T-helper 17 cell (primary cell): ENCODE measurements at places on chromosomes 5 and 9.

DNA sequence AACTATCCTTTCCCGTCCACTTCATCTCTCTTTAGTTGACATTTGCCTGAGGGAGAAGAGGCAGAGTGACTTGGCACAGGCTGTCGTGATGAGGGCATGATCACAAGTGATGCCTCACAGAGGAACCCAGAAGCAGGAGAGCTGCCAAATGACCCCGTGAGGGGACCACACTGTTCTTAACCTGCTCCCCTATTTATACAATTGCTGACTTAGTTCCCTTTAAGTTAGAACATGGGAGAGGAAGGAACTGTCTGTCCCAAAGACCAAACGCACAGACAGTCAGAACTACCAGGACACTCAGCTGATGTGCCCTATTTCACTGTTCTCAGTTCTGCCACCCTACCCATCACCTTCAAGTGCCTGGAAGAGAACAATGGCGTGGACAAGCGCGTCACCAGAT, 73.7 kb downstream of the SLC1A3 start:
- no peak for DNase-seq

DNA sequence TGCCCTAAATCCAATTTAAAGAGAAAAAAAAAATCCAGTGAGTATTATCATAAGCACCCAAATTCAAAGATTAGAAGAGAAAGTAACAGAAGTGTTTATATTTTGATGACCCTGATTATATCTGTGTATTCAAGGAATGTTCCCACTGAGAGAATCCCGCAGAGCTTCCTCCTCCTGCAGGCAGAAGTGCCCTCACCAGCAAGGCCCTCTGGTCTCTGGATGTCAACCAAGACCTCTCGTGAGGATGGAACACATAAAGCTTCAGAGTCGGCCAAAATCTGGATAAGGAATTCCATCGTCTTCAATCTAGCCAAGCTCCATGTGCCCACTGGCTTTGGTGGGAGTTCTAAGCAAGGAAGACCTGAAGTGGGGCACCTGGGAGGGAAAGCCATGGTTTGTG, 18.1 kb downstream of the PTCH1 start:
- no peak for DNase-seq

DNA sequence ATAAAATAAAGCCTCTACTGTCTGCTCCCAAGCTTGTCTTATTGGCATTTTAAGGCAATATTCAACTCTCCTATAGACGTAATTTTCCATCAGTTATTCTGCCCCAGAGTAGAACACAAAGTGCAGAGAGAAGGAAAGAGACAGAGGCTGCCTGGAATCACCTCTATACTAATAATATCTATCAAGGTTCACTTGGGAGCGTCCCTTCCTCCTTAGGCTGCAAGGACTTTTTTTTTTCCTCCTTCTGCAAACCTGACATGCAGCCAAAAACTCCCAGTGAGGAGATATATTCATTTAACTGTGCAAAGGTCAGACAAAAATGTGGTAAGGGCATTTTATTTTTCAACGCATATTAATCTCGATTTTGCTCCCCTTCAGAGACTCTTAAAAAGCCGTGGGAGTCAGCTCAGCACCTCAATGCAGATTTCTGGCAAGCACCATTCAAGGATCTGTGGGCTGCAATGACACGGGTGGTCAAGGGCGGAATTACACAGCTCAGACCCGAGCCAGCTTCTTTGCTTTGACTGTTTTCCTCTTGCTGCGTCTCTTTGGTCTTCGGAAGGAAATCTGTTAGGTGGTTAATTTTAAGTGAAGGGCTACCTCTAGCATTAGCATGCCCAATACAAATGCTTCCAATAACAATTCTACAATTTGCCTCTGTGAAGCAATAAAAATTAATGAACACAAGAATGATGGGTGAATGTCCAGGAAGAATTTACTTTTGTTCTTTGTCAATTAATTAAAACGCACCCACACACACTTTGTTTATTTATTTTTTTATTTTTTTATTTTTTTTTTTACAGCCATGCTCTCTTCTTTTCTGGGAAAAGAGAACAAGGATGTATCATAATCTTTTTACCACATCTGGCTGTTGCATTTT, 587.7 kb upstream of the GRAMD2B start:
- DNase-seq = no peak

DNA sequence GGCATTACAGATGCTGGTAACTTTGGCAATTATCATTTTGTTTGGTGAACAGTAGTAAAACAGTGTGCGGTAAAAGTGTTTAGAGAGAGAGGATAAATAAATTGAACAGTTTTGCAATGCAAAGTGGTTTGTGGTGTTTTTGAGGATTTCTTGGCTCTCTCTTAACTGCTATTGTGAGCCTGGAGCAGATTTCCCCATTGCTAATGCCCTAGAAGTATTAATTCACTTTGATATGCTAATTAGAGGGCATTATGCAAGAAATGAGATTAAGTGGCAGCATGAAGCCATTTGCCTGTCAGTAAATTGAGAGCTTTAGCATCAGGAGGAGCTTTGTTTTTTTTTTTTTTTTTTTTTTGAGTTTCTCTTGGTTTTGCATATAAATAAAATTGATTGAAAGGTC, 8.2 kb downstream of the PBX3 start:
- no peak for DNase-seq

DNA sequence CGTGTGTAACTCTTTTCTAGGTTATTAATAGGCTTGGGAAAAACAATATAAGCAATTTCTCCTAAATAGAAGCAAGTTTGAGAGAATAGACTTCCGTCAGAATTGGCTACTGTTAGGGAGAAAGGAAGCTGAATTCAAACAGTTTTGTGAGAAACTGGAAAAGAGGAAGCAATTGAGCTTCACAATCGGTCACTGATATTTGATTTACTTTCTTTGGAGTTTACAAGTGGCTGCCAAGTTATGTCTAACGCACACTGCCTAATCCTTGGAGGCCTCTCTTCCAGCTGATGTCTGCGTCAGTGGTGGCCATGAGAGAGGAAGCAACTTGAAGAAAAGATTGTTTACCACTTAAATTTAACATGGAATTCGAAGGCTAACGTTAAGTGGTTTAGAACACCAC, 319.5 kb downstream of the ADGRV1 start:
- no peak for DNase-seq

DNA sequence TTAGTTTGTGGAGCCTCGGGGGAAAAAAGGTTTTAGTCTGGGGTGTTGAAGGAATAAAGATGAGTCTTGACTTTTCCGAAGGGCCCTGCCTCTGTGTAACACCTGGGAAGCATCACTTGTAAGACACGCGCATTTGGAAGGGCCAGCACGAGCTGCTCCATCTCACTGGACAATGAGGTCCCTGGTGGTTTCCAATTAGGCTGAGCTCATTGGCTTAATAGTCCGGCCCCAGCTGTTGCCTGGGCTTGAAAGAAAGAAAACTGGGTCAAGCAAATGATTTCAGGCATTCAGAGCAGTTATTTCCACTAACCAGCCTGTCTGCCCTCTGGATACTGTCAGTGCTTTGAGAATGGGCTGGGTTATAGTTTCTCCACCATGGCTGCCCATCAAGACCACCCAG, 64.5 kb downstream of the NSUN2 start:
- DNase-seq = no peak

GRCh38 chr9:121399883-121400607, 30.0 kb upstream of the STOM start:
- DNase-seq = no peak

DNA sequence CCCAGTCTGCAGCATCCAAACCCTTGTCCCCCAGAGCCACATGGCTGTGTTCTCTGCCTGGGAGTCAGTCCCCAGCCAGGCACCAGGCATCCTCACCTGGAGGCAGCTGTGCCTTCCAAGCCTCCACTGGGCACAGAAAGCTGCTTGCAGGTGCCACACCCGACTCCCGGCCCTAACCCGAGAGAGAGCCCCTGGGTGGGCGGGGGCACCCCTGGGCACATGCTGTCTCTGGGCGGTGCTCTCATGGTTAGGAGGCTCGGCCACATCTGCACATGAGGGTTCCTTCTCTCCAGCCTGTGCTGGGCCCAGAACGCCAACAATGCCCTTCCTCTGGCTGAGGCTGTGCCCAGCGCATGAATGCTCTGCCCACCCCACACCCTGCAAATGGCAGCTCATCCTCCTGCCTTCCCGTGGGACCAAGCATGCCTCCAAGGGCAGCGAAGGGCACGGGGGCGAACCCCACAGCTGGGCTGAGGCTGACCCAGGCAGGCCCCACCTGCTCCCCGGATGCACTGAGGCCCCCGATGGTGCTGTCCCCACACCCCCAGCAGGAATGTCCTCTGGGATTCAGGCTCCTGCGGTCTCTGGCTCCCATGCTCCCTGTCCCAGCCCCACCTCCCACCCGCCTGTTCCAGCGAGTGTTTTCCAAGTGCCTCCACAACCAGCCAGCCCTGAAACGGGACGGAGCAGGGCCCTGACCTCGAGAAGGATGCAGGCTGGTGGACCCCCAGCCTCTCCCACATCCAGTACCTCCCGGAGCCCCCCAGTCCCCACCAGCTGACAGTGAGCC, 22.5 kb upstream of the CAMSAP1 start:
- DNase-seq = no peak

- no peak for DNase-seq
Observed at GRCh38 chr9:115211413-115212124, 93.6 kb upstream of the TNC start.

- no peak for DNase-seq
Observed at GRCh38 chr9:129720865-129721545, 31.8 kb downstream of the PTGES start.

- no peak for DNase-seq
Observed at GRCh38 chr9:69425136-69425801, 100.3 kb downstream of the ENTREP1 start.

DNA sequence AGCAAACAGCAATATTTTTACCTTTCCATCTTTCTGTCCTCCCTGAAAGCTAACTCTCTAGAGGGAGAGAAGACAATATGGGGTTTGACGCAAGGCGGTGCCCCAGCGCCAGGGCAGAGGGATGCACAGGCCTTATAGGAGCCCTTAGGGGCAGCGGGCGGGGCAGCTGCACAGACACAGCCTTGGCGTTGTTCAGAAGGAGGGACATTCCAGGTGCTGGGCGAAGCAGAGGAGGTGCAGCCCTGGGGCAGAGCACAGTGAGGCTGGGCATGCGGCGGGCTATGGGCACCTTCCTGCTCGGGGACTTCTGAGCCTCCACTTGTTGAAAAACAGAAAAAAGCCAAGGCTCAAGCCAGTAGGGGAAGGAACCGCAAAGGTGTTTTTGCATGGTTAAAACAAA, 33.7 kb upstream of the BICD2 start:
- DNase-seq = no peak

DNA sequence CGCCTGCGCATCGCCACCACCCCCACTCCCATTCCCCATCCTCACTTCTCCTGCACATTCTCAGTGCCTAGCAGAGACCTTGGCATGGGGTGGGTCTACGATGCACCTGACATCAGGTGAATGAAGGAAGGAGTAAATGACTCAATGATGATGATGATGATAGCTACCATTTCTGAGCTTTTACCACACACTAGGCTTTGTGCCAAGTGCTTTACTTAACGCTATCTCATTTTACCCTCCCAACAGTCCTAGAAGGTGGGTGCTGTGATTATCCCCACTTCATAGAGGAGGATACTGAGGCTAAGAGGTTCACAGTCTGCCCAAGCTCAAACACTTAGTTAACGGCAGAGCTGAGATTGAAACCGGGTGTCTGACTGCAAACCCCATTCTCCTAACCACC, 27.1 kb downstream of the CAMK2A start:
- DNase-seq = no peak

DNA sequence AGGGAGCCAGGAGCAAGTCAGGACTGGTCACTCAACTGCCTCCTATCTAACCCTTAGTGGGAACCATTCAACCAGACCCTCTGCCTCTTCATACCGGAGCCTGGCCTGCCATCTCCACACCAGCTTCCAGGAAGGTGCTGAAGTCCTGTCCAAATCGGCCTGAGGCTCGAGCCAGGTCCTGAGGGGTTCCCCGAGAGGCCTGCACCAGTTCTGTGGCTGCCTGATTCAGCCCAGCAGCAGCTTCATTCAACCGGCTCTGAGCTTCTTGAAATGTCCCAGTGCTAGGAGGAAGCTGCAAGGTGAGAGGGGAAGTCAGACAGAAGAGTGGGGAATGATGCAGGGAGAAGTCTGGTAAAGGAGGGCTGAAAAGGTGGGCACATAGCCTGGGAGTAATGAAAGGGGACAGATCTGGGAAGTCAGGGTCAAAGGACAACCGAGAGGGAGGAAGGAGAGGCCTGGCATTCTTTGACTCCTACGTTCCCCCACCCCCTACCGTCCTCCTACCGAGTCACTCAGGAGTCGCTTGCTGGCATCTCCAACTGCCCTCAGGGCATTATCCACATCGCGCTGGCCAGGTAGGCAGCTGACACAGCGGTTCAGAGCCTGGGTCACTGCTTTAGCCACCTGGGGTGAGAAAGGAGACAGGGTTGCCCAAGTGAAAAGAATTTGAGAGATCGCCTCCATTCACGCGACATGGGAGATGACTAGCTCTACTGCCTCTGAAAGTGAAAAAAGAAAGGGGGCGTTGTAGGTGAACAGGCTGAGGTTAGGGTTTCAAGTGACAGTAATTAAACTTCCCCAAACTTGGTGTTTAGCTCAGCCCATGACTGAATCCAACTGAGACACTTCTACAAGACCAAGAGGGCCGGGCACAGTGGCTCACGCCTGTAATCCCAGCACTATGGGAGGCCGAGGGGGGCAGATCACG, 20.2 kb downstream of the TLN1 start:
- DNase-seq = no peak

GRCh38 chr5:79186455-79186854, 49.5 kb upstream of the JMY start:
- no peak for DNase-seq

- DNase-seq = no peak
Observed at GRCh38 chr9:131012396-131012917, 3.5 kb downstream of the LAMC3 start.

- DNase-seq = no peak
Observed at GRCh38 chr5:149640350-149640999, 59.2 kb downstream of the ARHGEF37 start.

- DNase-seq = no peak
Observed at GRCh38 chr5:78727786-78728761, 79.5 kb upstream of the LHFPL2 start.

DNA sequence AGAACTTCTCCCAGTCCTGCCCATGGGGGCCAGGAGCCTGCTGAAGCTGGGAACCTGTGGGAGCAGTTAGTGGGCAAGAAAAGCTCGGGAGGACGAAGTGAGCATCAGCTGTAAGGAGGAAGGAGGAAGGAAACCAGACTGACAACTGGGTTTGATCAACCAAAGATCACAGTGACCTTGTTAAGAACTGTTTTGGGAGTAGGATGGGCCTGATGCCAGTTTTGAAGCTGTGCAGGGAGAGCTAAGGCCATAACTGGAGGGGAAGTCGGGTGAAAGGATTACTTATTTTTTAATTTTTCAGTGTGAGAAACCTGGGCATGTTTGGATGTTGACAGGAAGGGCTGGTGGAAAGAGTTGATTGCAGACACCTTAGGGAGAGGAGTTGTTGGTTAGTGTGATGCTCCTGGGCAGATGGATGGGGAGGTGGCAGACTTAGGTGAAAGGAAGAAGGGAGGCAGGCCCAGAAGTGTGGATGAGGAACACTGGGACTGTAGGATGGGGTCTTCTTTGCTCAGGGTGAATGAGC, 58.3 kb upstream of the KLF4 start:
- no peak for DNase-seq

DNA sequence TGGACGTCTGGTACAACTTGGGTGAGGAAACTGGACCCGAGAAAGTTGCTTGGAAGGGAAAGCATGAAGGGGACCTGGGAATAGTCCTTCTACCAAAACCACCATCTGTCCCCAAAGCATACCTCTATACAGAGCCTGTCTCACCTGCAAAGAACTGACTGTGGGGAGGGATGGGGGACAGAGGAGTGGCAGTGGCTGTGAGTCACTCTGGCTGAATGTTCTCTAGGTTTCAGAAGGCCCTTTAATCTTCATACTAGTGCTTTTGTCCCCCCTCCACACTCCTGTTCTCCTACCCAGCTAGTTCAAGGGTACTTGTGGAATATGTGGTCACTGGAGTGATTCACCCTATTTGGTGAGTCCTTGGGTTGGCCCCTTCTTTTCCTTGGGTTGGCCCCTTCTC, 109.3 kb upstream of the RUSC2 start:
- DNase-seq = no peak
